ENCODE measurements at places on chromosomes 6 and 20.

- no peak for DNase-seq
Measured at GRCh38 chr6:170347091-170347490, 40.5 kb downstream of the FAM120B start.

DNA sequence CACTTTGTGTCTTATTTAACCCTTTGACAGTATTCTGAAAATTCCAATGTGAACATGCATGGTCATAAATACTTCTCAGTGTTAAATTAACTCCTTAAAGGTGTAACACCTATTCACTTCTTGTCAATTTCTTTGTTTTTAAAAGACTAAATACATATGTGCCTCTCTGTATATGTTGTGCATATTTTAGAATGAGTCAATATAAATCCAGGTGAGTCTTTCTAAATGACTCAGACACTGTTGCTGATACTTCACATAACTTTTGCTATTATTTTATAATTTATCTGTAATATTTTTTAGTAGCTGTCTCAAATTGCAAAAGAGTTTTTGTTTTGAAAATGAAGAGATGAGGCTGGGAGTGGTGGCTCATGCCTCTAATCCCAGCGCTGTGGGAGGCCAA lies 36.0 kb downstream of the TIAM2 start:
- no peak for DNase-seq

GRCh38 chr6:11064836-11065235 lies 20.7 kb upstream of the ELOVL2 start:
- DNase-seq: no peak

DNA sequence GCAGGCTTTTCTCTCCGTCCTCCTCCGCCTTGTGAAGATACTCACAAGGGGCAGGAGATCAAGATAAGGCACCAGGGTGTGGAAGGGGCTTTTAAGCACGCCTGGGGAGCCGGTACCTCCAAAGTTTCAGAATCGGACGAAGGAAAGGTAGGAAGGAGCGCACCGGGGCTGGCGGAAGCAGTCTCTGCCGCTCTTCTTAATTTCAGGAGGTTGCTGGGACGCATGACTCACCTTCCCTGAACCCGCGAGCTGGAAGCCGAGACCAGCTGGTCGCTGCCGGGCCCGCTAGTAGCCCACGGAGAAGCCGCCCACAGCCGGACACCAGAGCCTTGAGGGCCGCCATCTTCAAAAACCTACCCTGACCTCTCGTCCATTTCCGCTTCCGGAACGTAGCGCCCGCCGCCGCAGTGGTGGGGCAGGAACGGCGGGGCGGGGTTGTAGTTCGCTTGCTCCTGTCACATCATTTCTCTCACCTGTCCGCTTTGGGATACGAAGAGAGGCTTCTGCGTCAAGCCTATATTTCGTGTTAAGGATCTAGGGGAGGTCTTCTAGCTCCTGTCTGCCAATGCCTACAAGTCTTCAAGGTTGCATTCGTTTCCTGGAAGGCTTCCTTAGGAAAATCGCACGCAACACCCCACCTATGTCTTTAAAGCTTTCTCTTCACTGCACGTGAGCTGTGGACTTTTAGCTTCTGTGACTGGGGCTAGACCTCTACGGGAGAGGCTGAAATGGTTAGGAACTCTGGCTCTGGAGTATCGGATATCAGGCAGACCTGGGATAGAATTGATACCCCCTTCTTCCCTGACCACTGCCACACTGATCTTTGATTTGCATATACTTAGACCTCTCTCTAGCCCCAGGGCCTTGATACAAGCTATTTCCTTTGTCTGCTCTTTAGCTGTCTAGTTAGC lies at the start of gene MRPS18A:
MRPS18A (minus strand) TSS at position 355 of the 911 bp plus-strand sequence; CDS start at position 343, 12 bp downstream.
- DNase-seq: peak; percentile 45

DNA sequence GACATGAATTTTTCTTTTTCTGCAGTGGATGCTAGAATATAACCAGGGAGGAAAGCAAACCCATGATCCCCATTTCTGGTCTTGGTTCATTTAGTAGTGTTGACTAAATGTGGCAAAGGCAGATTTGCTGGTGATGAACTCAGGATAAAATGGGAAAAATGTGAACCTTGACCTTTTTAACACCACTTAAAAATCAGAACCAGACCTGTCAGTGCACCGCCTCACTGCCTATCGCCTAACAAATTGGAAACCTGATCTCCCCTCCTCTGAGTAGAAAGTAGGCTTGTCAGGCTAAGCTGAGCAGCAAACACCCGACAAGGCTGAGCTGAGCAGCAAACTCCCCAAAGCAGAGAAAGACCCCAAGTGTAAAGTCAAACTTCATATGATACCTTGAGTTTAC lies 254.8 kb downstream of the FOXC1 start:
- DNase-seq: no peak

Data from stimulated activated CD4-positive, alpha-beta T cell treated with anti-CD3 and anti-CD28 coated beads, Interleukin-15, amount 100 ng/mL, for 1 hour (primary cell).